ENCODE measurements at places on chromosomes 4 and X.

DNA sequence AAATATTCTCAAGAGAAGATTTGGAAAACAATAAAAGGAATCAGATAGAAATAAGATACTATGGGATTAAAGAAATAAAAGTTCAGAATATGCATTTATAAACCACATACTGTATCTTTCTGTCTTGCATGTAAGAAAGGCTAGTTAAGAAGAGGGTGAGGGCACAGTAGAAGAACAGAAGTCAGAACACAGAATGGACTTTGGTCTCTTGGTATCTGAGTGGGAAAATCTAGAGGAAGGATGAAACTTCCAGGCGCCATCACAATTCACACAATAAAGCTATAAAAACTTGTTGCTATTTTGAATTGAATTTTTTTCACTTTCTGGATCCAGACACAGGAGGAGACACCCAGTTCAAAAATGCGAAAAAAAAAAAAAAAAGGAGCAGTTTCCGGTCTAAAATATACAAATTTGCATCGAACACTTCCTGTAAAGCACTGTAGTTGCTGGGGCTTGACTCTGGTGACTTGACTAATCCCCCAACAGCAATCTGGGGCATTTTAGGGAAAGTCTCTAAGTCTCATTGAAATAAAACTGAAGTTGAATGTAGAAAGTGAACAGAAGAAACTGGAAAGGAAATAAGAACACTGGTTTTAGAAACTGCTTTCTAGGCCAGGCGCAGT, 8.1 kb upstream of the NAAA start:
- DNase-seq: no peak

GRCh38 chr4:87391576-87392054, 627 bp upstream of the HSD17B11 start:
- DNase-seq: no peak

- no peak for DNase-seq
Measured at GRCh38 chr4:19026281-19026680, 1004.7 kb upstream of the LCORL start.

GRCh38 chr4:39883646-39884045, 94.1 kb downstream of the PDS5A start:
- DNase-seq: no peak

GRCh38 chr4:69773484-69773883, 13.1 kb upstream of the SULT1B1 start:
- no peak for DNase-seq

DNA sequence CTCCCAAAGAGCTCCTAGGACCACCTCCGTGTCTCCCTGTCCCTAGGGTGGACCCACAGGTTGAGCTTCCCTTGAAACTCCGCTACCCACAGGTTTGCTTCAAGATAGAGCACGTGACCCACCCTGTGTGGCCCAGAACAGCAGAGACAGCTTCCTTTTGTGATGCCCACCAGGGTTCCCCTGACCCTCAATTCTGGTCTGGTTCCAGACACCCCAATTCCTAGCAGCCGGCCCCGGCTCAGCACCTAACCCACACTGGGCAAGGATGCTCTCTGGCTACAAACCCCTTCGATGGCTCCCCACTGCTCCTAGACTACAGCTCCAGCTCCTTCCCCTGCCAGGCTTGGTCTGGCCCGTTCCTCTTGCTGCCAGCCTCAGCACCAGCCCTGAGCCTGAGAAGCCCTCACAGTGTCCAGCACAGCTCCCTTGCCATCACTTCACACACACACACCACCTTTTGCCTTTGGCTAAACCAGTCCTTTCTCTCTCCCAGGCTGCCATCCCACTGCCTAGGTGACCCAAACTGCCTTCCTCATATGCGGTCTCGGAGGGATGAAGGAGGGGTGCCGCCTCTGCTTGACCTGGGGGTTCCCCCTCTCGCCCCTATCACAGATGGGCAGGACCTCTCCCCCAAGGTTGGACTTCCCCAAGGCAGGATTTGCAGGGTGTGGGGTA, 6.2 kb downstream of the PNCK start:
- DNase-seq: no peak

GRCh38 chr4:140150886-140151698, 2.9 kb downstream of the MAML3 start:
- DNase-seq: peak; percentile 62

GRCh38 chr4:6746721-6747293, 30.8 kb downstream of the BLOC1S4 start:
- no peak for DNase-seq

DNA sequence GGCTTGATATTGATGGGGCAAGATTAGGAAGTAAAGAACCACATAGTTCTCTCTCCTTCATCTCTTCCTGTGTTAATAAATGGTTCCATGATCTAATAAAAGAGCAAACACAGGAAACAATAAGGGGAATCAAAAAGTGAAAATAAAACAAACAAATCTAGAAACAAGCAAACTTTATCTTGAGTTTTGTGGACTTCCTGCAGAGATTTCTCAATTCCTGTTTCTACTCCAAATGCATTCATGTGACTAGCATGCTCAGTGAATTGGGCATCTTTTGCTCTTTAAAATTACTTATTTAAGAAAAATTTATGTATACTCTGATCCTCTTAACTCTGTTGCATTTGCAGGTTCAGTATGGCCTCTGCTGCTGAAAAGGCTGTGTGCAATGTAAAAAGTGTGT, 682.0 kb downstream of the KCTD8 start:
- DNase-seq: no peak

GRCh38 chrX:16966752-16967448, 20.4 kb downstream of the REPS2 start:
- DNase-seq: no peak

GRCh38 chr4:88629826-88630225, 37.5 kb downstream of the HERC3 start:
- no peak for DNase-seq

GRCh38 chr4:156962528-156962974, 9.0 kb downstream of the PDGFC start:
- DNase-seq: no peak

GRCh38 chr4:21692241-21692640, 256.3 kb downstream of the KCNIP4 start:
- DNase-seq: no peak

GRCh38 chr4:184110452-184111224, 107.0 kb downstream of the ENPP6 start:
- DNase-seq: no peak

DNA sequence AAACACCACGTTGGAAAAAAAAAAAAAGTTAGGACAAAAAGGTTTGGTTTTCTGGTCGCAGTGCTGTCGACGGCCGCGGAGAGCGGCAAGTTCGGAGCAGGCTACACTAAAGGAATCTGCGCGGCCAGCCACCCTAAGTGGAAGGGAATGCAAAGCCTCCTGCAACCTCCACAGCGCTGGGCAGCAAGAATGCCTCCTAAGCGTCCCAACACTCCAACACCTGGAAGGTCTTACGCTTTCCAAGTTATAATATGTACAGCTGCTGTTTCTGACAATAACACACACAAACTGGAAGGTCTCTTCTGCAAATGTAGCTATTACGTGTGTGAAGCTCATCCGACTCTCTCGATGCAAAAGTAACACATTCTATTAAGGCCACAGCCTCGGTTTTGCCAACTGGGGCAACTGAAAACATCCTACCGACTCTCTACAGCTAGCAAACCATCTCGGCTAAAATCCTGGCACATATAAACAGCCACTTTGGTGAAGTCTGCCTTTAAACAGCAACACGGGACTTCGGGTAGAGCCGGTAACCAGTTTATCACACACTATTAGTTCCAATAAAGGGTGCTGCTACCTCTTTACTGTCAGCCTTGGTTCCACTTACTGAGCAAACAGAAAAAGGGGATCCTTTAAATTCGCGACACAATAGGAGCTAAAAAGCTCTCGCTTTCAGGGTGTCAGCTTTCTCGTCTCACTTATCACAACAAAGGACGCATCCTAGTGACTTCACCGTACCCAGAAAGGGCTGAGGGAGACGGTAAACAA, 895 bp downstream of the SMIM14 start:
- DNase-seq: peak; percentile 2

DNA sequence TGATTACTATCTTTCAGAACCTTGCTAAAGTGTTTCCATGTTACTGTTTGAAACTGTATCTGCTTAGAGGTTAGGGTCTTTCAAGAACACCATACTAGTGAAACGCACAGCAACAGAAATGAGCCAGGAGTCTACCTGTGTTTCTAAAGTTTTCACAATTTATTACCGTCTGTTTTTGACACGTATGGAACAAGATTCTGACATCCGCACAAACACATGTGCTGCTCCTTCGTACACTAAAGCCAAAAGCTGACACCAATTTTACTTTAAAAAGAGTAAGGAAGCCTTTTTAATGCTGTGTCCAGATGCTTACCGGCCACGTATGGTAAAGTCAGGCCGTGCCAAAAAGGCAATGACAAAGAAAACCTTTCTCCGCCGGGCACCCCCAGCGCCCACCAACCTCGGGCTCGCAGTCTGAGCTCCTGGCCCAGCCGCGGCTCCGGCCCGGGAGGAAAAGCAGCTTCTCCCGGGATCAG, 532 bp downstream of the RPS4X start:
- DNase-seq: no peak

DNA sequence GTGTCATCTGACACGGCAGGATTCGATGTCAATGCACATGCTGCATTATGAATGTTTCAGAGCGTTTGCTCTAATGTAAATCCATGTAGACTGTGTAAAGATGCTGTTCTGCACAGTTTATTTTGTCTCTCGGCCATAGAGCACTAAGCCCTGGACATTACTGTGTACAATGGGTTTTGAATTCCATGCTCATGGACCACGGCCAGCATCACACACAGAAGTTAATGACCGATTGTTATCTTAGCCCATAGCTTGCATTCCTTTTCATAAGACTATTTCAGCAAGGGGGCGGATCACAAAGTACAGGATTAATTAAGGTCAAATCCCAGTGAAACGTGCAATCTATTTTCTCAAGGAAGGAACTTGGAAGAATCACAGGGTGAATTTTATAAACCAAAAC, 286.1 kb upstream of the TENM3 start:
- no peak for DNase-seq

GRCh38 chr4:140151699-140152012, 2.3 kb downstream of the MAML3 start:
- peak; percentile 47 for DNase-seq

DNA sequence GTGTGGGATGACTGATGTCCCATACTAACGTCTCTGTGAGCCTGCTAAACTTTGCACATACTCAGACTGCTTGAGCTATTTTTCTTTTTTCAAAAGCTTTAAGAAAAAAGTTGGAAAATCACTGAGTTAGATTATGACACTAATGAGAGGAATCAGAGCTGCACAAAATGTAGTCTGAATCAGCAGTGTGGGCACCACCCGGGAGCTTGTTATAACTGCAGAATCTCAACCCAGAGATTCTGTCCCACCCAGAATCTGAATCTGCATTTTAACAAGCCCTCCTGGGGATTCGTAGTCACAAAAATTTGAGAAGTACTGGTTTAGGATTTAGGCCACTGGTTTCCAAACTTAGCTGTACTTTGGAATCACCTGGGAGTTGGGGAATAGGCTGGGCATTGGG, 102.1 kb upstream of the MID1IP1 start:
- DNase-seq: no peak

DNA sequence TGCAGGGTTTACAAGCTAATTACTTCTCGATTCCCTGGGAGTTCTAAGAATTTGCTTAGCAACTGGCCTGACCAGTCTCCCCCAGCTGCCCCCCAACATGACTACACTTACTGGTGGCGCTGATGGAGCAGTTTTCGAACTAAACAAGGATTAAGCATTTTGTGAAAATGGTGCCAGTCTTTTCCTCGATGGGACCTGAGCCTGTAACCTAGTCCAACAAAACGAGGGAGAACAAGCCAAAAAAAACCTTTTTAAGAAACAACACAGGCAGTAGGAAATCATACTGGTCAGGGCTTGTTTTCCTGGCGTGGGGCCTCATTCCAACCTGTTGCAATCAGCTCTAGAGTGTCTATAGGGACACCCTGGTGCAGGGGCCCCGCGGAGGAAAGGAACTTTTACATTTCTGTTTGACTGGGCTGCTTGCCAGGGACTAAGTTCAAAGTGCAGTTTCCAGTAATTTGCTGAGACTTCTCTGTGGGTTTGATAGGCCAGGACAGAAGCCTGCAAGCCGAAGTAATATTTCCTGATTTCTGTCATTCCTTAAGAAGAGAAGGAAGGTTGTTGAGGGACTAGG, 158.7 kb downstream of the SPRY1 start:
- DNase-seq: no peak

DNA sequence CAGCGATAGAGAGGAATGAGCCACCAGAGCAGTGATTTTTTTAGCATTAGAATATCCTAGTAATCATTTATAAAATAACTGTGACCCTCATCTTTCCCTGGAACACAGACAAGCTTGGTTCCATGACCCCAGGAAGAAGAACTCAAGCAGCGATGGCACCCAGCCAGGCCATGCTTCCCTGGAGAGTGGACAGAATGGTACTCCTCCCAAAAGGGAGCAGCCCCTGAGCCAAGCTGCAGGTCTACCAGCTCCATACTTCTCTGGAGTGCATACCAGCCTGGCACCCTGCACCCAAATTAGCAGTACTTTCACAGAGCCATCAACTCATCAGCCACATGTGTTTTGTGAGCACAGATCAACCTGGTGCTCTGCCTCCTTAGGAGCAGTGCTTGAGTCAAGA, 310.9 kb upstream of the PCDH10 start:
- no peak for DNase-seq

DNA sequence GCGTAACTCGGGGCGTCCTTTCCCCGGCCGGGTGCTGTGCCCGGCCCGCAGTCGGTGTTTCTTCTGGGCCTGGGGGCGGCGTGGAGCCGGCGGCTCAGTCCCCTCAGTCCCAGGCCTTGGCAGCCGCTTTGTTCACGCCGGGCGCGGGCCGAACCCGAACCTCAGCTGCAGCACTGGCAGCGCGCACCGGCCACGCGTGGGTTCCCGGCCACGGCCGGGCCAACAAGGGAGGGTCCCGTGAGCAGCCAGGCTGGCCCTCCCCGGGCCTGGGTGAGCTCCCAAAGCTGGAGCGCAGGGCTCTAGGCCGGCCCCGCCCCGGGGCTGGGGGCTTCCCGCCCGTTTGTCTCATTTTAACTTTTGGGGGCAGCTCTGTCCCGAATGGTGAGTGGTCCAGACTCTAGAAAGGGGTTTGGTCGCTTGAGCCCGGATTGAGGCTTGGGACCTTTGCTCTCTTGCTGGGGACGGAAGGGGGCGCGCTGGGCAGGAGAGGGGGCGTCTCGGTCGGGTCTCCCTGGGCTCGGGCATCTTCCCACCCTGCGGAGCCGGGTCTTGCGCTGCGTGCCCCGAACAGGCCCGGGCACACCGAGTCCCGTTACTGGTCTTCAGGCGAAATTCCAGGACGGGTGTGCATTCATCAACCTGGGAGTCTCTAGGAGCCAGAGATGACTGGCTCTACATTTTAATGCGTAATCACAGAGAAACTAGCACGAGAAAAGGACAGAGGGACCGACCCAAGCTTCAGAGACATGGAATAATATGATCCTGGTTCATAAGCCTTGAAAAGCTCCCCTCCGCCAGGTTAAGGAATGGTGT, 177.1 kb downstream of the CBR4 start:
- DNase-seq: no peak

DNA sequence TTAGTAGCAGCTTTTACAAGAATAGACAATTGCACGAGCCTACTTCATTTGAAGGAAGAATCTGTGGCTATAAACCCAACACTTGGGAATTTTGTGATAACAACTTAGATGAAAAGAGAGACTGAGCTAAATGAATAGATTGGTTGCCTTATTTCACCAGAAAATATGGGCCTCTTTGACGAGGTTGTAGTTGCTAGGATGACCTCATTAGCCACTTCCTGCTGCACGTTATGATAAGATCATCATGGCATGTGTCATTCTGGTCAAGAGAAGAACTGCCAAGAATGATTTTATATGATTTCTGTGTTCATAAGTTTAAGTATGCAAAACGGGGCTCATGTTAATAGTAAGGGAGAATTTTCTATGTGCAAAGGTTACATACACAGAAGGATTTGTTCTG, 321.9 kb upstream of the GIMD1 start:
- no peak for DNase-seq
